Sigmoid colon (tissue), 7 donors: ENCODE measurements at places on chromosomes 3 and 15. TPM values are rescaled to one million over a fixed set of nuclear protein-coding genes. Genes with fewer than 3 reads are reported as not detected.

GRCh38 chr3:131033480-131034080 lies 6.9 kb downstream of the NEK11 start:
- H3K36me3 ChIP-seq, result no peaks in the 10 kb centered on the region
- no peak overlapping the region for H3K27ac ChIP-seq
- no peak for DNase-seq
- H3K27me3 ChIP-seq, result no peaks in the 10 kb centered on the region
- H3K4me3 ChIP-seq, result no peak overlapping the region
- H3K4me1 ChIP-seq, result no peaks in the 10 kb centered on the region

DNA sequence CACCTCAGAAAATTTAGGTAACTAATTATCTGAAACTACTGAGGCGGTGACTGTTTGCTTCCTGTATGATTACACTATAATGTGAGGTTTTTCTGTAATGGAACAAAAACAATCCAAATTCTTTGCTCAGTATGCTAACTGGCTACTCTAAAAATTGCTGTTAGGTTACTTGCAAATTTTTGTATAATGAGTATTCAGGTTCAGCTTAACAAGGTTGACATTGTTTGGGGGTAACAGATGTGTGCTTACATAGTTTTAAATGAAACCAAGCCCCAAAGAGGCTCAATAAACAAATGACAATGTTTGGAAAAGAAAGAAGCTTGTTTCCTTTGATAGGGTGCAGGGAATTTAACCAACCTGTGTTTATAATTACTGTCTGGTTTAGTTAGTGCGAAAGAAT lies 414.5 kb upstream of the MDFIC2 start:
- no peaks in the 10 kb centered on the region for H3K36me3 ChIP-seq
- no peak for DNase-seq
- H3K27me3 ChIP-seq, result no peaks in the 10 kb centered on the region
- no peak overlapping the region for H3K4me3 ChIP-seq
- H3K4me1 ChIP-seq, result no peaks in the 10 kb centered on the region

- H3K36me3 ChIP-seq, result no peaks in the 10 kb centered on the region
- peaks cover 6% of the 10 kb centered on the region for H3K4me1 ChIP-seq
- H3K27me3 ChIP-seq, result no peaks in the 10 kb centered on the region
- no peak overlapping the region for H3K27ac ChIP-seq
- H3K4me3 ChIP-seq, result no peak overlapping the region
- DNase-seq, result no peak
Measured at GRCh38 chr3:197454014-197454413, 101.8 kb downstream of the BDH1 start.

DNA sequence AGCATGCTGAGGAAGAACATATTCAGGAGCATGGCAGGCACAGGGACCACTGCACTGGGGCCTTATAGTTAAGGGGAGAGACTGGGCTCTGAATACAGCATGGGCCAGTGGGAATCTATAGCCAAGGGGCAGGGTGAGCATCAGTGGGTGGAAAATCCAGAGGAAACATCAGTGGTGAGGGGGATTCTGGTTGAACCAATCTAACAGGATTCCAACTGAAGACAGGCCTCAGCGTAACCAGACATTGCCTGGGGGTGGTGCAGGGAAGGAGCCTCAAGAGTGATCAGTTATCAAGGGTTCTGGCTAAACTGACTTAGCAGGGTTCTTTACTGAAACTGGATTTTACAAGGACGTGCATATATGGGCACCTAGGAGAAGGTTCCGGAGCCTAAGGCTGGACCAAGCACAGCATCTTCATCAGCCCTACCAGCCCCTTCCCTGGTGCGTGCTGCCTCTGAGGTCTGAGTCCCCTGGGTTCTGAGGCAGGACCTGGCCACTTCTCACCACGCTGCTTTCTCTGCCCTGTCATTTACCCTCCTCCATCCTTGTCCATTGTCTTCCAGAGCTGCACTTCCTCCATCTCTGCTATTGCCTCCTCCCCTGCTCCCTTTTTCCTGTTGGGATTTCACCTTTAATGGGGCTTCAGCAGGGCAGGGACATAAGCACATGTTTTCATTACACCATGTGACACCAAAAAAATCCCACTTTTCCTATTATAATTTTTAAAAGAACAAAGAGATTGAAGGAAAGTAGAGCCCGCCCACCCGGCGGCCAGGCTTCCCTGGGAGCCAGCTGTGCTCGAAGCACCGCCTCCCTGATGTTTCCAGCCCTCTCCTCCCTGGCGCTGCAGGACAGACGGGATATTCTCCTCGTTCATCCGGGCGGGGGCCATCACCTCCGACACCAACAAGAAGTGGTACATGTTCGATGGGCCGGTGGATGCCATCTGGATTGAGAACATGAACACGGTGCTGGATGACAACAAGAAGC lies 52.1 kb downstream of the DNAH1 start:
- no peaks in the 10 kb centered on the region for H3K4me1 ChIP-seq
- no peak overlapping the region for H3K27ac ChIP-seq
- H3K36me3 ChIP-seq, result peaks cover 8% of the 10 kb centered on the region
- no peak overlapping the region for H3K4me3 ChIP-seq

- DNase-seq, result no peak
- H3K27me3 ChIP-seq, result no peaks in the 10 kb centered on the region
- H3K4me1 ChIP-seq, result peaks cover 32% of the 10 kb centered on the region
- H3K4me3 ChIP-seq, result no peak overlapping the region
- H3K36me3 ChIP-seq, result no peaks in the 10 kb centered on the region
Measured at GRCh38 chr15:60804986-60805949, 326.3 kb upstream of the ICE2 start.

GRCh38 chr3:56899851-56900250 lies 98.1 kb upstream of the ARHGEF3 start:
- DNase-seq, result no peak
- H3K27ac ChIP-seq, result no peak overlapping the region
- no peaks in the 10 kb centered on the region for H3K27me3 ChIP-seq
- no peaks in the 10 kb centered on the region for H3K36me3 ChIP-seq
- no peak overlapping the region for H3K4me3 ChIP-seq

DNA sequence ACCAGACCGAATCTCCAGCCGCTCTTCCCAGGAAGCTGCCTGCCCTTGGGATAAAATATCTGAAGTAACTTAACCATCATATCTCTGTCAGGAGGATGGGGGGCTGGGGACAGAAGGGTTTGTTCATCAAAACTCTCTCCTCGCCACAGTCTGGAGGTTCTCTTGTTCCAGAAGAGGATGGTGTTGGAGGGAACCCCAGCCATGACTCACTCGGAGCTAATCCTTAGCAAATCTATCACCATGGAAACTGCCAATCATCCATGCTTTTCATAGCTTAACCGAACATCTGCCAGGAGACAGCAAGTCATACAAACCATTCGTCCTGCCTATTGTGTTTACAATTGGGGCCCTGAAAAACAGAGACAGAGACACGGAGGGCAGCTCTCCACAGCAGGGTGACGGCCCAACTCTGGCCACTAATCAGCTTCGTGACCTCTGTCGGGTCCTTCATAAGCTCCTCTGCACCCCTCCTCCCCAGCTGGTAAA lies 73.8 kb upstream of the HEG1 start:
- peaks cover 13% of the 10 kb centered on the region for H3K4me1 ChIP-seq
- H3K4me3 ChIP-seq, result no peak overlapping the region
- H3K36me3 ChIP-seq, result no peaks in the 10 kb centered on the region
- H3K27ac ChIP-seq, result peak overlapping the region; percentile 31
- peak; percentile 91 for DNase-seq
- H3K27me3 ChIP-seq, result no peaks in the 10 kb centered on the region

DNA sequence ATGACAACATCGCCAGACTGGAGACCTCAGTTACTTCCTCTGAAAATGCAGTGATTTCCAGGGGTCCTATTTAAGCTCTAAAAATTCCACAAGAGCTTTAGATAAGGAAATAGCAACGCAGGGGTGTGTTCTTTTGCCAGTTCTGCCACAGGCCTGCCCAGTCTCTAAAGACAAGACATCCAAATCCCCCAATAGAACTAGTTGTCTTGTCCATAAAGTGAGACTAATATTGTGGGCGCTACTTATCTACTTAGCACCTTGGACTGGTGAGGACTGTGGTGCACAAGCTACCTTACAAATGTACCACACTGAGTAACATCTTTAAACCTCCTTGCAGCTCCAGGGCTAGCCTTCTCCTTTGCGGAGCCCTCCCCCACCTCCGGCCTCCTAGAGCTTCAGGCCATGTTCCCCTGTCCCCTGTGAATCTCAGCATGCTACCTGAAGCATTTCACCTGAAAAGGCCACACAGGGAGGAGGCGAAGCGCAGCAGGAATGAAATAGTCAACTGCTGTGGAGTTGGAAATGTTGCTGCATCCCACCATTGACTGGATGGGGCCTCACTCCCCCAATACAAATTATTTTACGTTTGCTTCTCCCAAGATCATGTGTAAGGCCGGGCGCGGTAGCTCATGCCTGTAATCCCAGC lies 9.6 kb upstream of the LRRC2 start:
- no peak overlapping the region for H3K27ac ChIP-seq
- H3K27me3 ChIP-seq, result peaks cover 4% of the 10 kb centered on the region
- H3K4me1 ChIP-seq, result no peaks in the 10 kb centered on the region
- DNase-seq, result no peak

The GPD1L gene
- total RNA-seq, result 60.4 TPM
